ENCODE measurements at places on chromosomes 1 and 21.

DNA sequence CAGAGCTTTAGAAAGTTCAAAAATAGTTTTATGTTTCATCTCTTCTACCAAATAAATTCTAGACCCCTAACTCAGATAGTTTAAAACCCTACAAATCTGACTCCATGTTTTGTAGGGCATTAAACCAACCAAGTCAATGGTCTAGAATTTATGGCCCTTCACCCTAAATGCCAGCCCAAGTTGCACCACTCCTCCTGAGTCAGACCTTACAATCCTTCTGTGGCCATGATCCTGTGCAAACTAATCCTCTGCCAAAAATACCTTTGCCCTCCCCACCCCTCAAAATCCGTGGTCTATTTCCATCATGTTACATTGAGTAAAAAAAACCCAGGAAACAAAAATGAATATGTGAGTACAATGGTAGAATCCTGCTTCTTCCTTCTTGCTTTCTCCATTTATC is 179.3 kb downstream of the NR5A2 start:
- DNase-seq: no peak

DNA sequence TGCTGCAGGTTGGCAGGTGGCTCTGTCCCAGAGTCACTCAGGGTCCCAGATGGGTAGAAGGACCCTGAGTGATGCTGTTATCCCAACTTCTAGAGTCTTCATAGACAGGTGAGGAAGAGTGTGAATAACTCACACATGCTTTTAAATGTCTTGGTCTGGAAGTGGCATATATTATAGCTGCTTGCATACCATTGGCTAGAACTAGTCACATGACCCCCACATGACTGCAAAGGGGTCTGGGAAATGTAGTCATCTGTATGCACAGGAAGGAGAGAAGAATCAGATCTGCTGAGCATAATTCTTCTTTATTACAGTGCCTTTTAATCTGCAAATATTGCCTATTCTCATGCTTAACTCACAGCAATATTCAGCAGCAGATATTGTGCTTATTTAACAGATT is 28.2 kb upstream of the KLHDC7A start:
- DNase-seq: no peak

DNA sequence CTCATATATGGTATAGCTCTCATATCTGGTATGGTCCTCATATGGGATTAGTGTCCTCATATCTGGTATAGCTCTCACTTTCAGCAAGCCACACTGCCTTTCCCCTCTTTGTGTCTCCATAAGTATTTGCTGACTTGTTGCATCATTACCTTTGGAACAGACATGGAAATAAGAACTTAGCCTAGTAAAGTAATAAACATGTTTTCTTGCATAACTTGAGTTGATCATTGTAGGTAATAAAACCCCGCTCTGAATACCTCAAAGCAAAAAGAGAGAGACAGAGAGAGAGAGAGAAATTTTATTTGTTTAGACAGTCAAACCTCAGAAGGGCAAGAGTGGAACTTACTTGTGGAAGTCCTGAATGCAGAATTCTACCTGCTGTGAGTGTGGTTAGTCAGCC is 170.3 kb downstream of the GREM2 start:
- no peak for DNase-seq

GRCh38 chr1:234778221-234779159 is 168.5 kb upstream of the IRF2BP2 start:
- no peak for DNase-seq

- DNase-seq: no peak
Measured at GRCh38 chr1:162253790-162254189, 122.9 kb downstream of the SPATA46 start.

- DNase-seq: no peak
Measured at GRCh38 chr1:95086949-95087533, 14.3 kb upstream of the ALG14 start.

DNA sequence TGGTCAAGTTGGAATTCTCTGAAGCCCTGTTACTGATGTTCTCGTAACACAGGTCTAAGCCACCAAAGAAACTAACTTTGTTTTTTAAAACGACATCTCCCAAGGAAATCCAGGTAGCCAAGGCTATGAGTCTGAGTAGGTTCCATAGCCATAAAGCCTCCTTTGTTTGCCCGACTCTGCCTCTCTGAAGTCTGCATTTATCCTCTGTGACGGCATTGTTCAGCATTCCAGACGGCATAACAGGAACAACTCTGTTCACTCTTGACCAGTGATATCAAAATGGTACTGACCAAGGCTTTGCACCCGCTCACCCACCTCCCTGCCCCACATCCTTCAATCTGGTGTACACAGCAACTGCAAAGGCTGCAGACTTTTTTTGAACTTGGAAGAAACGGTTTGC is 14.8 kb downstream of the URB1 start:
- DNase-seq: no peak

GRCh38 chr1:243390162-243390791 is 134.4 kb downstream of the SDCCAG8 start:
- no peak for DNase-seq

DNA sequence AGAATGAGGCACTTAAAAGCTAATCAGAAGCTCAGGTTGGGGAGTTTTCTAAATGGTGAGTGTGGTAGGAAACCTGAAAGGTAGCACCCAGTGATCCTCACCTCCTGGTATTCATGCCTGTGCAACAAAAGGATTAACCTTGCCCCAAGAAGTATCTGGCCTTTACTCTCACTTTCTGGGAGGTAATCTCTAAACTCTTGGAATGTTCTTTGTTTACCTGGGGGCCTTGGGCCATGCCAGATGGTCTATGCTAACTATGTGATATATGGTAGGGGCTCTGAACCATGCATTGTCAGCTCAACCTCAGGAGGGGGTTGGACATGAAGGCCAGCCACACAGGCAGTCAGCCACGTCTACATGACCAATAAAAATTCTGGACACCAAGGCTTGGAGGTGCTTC is 24.4 kb upstream of the TRIM33 start:
- no peak for DNase-seq

DNA sequence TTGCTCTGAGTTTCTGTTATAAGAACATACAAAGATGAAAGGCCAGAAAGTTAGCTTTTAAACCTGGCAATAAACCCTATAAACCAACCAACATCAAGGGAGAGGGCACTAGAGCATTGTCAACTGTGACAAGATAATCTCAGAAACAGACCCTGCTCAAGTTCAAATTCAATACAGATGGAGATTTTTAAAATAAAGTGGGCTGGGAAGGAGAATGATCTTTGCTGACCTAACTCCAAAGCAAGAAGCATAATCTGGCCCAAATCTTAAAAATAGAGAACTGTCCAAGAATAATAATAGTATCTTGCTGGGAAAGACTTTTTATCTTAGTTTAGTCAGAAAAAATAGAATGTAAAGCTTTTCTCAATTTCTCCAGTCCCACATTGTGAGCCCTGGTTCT is 485.5 kb downstream of the DISC1 start:
- DNase-seq: no peak

- DNase-seq: no peak
Measured at GRCh38 chr1:94855307-94855700, 35.1 kb downstream of the SLC44A3 start.

DNA sequence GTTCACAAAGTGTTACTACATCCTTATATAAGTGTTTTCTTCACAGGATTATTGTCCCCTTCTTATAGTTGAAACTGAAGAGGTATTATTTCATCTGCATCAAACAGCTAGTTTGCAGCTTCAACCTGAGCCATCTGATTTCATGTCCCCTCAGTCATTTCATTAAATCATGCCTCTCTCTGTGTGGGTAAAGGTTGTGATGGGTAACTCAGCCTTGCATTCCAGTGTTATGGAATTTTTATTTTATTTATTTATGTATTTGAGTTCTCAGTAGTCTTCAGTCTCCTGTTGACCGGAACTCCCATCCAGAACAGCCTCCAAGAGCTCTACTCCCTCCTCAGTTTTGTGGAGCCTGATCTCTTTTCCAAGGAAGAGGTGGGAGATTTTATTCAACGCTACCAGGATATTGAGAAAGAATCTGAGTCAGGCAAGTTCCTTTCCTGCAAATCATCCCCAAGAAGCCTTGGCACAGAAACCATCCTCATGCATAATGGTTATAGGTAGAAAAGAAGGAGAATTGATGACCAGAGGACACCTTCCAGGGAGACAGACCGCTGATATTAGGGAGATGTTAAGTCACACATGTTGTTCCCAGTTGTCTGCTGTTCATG is 21.8 kb downstream of the CHD1L start:
- DNase-seq: no peak

DNA sequence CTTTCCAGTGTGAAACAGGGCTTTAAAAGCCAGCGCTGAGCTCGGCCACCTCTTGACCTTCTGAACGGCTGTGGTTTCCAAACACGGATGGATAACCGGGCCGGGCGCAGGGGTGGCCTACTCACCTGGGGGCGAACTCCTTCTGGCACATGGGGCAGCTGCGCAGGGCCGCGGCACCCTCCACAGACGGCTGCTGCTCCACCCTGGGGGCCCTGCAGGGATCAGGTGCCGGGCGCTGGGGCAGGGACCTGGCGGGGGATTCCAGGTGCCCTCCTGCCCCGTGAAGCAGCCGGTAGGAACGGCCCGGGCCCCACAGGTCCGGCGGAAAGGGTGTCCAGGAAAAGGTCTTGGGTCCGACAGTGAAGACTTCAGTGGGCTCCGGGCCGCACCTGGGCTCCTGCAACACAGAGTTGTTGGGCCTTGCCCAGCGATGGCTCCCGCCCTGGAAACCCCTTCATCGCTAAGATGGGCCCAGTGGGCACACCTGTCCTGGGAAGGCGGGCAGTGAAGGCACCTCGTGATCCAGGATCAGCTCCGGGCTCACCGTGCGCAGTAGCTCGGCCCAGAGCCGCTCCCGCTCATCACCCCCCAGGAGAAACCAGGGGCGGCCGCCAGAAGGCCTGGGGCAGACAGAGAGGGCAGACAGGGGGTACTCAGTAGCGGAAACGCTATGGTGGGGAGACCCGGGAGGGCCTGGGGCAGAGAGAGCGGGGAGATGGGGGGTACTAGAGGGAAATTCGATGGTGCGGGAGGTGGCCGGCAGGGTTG is 874 bp downstream of the FAAP20 start:
- DNase-seq: no peak

GRCh38 chr1:10378081-10378841 is 20.6 kb upstream of the PGD start:
- DNase-seq: no peak

Measured in NCI-H2081 treated with DMSO at 0.1 percent for 48 hours (cell line).